Skin of body (tissue), 3 donors: ENCODE measurements at places on chromosomes 2 and 18. TPM values are rescaled to one million over a fixed set of nuclear protein-coding genes. Genes with fewer than 3 reads are reported as not detected.
A peak's percentile ranks its signal among the peaks of the same experiment; 100 is the strongest.

AKAIN1 gene
- not detected for total RNA-seq

TGFA gene
- 21.8 TPM for total RNA-seq

IL36RN gene
- 10.9 TPM for total RNA-seq

LOXHD1 gene
- total RNA-seq: 2.8 TPM

IRS1 gene
- 14.5 TPM for total RNA-seq

APOB gene
- 3.4 TPM for total RNA-seq

IL1R2 gene
- 15.6 TPM for total RNA-seq

INPP5D gene
- 7.6 TPM for total RNA-seq

- peak; percentile 49 for DNase-seq
These were observed 37.4 kb downstream of the VAPA start for GRCh38 chr18:9951022-9951859.

DNA sequence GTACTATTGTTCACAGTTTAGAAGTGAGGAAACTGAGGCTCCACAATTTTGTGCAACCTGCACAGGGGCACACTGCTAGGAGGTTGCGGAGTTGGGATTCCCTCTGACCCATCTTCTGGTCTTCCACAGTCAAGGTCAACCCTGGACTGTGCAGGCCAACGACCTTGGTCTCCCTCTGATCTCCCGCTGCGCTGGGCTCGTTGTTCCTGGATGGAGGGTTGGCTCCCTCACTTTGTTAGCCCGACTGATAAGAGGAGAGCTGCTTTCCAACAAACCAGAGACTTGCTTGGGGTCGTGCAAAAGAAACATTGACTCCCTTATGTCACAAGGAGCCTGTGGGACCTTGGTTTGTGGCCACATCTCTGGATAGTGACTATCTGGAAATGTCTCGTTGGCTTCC lies 187.6 kb downstream of the MYCN start:
- no peak for DNase-seq

GRCh38 chr2:241898463-241899270 lies 29.1 kb downstream of the RTP5 start:
- no peak for DNase-seq

DNA sequence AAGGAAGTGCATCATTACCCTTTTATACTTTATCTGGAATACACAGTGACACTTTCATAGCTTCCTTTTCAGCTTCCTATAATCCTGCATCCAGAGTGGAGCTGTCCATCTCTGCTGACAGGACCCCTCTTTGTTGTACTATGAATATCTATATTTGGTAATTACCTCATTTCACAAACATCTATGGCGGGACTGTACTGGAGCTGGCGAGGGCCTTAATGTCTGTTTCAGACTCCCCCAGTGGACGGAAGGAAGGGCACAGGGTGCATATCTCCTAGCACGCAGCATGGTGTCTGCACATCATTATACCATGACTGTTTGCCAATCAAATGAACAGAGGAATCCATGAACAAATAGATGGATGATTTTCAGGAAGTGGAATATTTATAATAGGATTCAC lies 142.3 kb downstream of the SOX11 start:
- DNase-seq: no peak

DNA sequence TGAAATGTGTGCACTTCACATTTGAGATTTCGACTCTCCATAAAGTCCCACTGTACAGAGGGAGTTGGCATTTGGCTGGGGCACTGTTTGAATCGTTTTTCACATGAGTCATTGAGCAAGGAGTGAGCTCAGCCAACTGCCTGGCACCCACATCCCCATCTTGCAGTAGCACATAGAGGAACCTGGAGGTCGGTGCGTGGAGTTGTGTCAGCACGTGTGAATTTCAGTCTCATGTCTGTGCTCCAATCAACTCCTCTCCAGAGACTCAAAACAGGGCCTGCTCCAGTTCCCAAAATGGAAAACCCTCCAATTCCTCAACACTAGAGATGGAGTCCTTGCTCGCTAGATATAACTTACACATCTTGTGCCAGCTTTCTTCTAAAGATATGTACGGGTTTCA lies 126.8 kb upstream of the CAPN13 start:
- DNase-seq: no peak

DNA sequence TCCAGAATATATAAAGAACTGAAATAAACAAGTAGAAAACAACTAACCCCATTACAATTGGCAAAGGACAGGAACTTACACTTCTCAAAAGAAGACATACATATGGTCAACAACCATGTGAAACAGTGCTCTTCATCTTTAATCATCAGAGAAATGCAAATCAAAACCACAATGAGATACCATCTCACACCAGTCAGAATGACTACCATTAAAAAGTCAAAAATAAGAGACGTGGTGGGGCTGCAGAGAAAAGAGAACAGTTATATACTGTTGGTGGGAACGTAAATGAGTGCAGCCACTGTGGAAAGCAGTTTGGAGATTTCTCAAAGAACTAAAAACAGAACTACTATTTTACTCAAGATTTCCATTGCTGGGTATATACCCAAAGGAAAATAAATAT lies 1696.3 kb upstream of the TMEFF2 start:
- DNase-seq: no peak

- no peak for DNase-seq
These were observed 5.0 kb upstream of the ALPK2 start for GRCh38 chr18:58633874-58634273.

DNA sequence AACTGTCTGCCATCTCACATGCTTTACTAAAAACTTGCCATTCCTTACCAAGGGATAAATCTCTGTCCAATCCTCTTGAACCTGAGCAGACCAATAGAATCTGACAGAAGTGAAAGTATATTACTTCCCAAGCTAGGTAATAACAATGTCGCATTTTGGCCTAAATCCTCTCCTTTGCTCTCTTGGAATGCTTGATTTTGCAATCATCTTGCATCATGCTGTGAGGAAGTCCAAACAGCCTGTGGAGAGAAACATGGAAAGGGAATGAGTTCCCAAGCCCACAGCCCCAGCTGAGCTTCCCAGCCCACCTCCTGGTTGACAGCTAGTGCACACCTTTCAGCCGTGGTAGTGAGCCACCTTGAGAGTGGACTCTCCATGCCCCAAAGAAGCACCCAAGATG lies 540.6 kb downstream of the STK39 start:
- DNase-seq: no peak

DNA sequence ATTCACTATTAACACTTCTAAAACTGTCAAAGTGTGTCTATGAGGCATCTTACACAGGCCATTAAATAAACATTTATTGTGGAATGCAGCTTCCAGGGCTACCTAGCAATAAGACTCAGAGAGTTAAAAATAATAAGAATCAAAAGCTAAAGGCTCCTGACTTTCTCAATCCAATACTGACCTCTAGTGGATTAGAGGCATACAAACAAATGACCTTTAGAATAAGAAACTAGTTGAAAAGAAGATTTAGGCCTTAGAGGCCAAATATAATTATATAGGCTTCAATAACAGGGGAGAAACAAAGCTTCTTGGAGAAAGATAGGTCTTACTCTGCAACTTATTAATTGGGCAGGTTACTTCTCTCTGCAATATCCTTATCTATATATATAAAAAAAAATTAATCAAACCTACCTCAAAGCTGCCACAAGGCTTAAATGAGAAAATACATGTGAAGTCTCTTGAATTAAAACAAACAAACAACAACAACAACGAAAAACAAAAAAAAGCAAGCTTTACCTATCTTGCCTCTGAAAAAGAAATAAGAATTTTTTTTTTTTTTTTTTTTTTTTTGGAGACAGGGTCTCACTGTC lies 246.1 kb downstream of the EXOC6B start:
- peak; percentile 47 for DNase-seq

GRCh38 chr2:222878877-222879603 lies 18.2 kb downstream of the ACSL3 start:
- no peak for DNase-seq

GRCh38 chr18:62318228-62319180 lies 6.6 kb upstream of the TNFRSF11A start:
- DNase-seq: no peak

DNA sequence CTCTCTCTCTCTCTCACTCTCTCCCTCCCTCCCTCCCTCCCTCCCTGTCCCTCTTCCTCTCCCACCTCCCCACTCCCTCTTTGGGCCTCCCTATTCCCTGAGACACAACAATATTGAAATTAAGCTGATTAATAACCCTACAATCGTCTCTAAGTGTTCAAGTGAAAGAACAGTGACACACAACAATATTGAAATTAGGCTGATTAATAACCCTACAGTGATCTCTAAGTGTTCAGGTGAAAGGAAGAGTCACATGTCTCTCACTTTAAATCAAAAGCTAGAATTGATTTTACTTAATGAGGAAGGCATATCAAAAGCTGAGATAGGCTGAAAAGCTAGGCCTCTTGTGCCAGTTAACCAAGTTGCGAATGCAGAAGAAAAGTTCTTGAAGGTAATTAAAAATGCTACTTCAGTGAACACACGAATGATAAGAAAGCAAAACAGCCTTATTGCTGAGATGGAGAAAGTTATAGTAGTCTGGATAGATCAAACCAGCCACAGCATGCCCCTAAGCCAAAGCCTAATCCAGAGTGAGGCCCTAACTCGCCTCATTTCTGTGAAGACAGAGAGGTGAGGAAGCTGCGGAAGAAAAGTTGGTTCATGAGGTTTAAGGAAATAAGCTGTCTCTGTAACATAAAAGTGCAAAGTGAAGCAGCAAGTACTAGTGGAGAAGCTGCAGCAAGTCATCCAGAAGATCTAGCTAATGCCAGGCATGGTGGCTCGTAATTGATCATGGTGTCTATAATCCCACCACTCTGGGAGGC lies 21.3 kb downstream of the MALT1 start:
- DNase-seq: no peak

- DNase-seq: no peak
These were observed 143.5 kb downstream of the ZEB2 start for GRCh38 chr2:144376460-144376859.

GRCh38 chr18:55106466-55106865 lies 147.2 kb upstream of the CCDC68 start:
- DNase-seq: no peak

GRCh38 chr2:151840216-151841046 lies 12.2 kb upstream of the ARL5A start:
- no peak for DNase-seq

- peak; percentile 35 for DNase-seq
These were observed 541.0 kb upstream of the KLHL29 start for GRCh38 chr2:22843919-22844537.

- DNase-seq: no peak
These were observed 1.6 kb downstream of the GALNT13 start for GRCh38 chr2:153873052-153874048.

GRCh38 chr2:120670371-120670770 lies 65.3 kb upstream of the GLI2 start:
- no peak for DNase-seq

GRCh38 chr18:41618147-41618546 lies 336.9 kb upstream of the PIK3C3 start:
- no peak for DNase-seq

DNA sequence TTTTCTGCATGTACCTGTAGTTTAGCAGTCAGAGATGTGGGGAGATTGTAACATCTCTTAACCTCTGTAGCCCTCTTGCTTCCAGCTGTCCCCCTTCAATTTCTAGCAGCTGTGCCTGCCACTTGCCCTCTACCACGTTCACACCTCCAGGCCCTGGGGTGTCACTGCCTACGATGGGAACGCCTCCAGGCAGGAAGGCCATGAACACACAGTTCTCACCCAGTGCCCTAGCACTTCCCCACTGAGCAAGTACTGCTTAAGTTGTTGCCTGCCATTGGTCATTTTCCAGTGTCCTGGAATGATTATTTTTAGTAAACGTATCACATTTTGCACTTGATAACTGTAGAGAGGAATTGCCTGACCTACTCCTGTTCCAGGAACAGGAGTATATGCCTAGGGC lies 77.1 kb upstream of the B3GNT7 start:
- no peak for DNase-seq

DNA sequence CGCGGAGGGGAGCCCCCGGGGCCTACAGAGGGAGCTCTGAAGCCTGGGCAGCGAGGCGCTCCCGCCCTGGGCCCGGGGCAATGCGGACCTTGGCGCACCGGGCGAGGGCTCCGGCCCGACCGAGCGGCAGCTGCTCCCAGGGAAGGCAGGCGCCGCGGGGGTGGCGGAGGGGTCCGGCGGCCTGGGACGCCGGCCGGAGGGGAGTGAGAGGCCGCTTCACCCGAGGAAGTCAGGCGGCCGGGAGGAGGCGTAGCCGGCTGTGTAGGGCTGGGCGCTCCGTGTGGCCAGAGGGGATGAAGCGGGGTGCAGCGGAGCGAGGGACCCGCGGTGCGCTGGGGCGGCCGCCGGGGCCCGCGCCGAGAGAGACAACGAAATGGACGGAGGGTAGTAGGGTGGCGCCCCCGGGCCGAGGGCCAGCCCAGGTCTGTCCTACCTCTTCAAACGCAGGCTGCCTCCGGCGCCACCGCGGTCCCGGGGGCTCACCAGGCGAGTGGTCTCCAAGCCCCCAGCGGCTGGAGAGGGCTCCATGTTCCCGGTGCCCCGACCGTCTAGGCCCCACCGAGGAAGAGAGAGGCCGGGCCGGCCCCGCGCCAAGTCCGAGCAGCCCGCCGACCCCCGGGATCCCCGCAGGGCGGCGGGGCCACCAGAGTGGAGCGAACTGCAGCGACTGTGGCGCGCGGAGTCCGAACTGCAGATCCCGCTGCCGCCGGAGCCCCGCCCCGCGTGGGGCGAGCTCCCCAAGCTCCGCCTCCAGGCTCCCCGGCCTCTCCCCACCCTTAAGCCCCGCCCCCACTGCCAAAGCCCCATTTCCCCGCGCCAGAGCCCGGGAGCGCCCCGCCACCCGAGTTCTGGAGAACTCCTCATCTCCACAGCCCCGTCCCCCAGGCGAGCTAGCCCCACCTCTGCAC lies at the start of gene SLC30A3:
SLC30A3 (minus strand) TSS at position 669 of the 908 bp plus-strand sequence; CDS start at position 528, 141 bp downstream.
- DNase-seq: no peak

GRCh38 chr2:96679848-96680247 lies 37.3 kb downstream of the FER1L5 start:
- DNase-seq: no peak

GRCh38 chr2:132373391-132374135 lies 43.0 kb upstream of the GPR39 start:
- no peak for DNase-seq

DNA sequence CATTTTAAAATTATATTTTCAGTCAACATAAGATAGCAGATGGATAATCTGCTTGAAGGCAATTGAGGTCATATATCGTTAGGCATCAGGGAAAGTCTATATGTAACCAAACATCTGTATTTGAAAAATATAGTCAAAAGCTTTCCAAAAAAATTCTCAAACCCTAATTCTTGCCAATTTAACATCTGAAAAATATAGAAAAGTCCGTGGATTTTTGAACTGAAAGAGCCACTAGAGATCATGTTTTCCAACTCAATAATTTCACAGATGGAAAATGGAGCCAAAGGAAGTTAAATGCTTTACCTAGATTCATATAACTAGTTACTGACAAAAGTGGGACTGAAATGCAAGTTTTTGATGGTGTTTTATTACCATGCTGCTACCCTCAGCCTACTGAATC lies 185.1 kb upstream of the ZNF804A start:
- DNase-seq: no peak
